COR-L47 (cell line): ENCODE measurements at places on chromosomes 1 and 21.
A peak's percentile ranks its signal among the peaks of the same experiment; 100 is the strongest.

- DNase-seq = no peak
These were observed 24.3 kb upstream of the IFNAR2 start for GRCh38 chr21:33205476-33205875.

DNA sequence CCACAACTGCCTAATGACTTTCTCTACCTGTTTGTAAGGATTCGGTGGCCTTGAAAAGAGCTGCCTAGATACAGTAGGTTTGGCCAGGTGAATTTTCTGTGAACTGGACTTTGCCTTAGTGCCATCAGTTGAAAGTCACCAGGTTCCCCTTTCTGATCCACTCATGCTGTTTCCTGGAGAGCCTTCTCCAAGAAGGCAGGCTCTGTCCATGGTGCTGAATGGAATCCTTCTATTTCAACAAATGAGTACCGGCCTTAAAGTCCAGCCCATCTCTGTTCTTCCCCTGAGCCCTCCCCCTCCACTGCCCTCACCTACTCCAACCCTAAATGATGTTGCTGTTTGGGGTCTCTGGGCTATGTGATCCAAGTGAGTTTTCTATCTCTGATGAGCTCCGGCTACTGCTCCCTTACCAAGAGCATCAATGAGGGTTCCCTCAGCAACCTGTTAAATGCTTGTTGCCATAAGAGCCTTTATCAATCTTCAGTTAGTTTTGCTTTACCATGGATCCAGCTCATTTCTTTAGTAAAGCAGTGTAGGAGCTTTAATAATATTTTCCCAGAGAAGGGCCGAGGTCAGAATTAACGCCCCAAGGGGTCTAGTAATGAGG, 500.4 kb downstream of the PTPRU start:
- DNase-seq = no peak

GRCh38 chr1:38029081-38029681, 16.6 kb downstream of the UTP11 start:
- DNase-seq = peak; percentile 98

DNA sequence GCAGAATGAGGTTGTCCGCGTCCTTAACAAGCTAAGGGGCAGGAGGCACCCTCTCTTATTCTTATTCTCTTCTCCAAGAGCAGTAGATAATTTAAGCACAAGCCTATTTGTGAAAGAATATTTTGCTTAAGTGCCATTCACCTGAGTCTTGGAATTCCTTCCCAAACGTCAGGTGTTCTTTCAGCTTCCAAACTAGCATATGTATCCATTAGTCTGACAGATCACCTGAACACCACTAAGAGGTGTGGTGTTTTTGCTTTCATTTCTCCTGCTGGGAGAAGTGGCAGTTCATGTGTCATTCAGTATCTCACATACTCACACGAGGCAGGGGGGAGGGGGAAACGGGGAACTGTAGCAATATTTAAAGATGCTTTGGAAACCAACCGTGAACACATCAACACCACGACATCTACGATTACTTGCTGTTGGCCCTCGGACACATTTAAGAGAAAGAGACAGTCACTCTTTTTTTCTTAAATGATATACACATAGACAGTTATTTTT, 45.5 kb upstream of the RBM15 start:
- no peak for DNase-seq

DNA sequence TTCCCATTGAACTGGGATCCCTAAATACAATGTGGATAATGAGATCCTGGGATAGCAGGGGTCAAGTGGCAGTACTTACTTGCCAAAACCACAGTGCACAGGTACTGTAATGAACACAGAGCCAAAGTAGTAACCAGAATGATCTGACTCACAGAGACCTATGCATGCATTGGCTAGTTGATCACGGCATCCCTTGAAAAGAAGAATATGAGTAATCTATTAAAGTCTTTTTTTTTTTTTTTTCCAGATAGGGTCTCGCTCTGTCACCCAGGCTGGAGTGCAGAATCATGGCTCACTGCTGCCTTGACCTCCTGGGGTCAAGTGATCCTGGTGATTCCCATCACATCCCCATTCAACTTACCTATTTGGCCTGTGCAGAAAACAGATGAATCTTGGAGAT, 29.4 kb upstream of the EIF4G3 start:
- no peak for DNase-seq

DNA sequence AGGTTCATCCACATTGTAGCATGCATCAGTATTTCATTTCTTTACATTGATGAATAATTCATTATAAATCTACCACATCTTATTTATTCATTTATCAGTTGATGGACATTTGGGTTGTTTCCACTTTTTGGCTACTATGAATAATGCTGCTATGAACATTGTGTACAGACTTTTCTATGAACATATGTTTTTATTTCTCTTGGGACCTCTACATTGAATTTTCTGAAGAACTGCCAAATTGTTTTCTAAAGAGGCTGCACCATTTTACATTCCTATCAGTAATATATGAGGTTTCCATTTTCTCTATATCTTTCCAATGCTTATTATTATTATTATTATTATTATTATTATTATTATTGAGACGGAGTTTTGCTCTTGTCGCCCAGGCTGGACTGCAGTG, 81.3 kb upstream of the SELENON start:
- no peak for DNase-seq

DNA sequence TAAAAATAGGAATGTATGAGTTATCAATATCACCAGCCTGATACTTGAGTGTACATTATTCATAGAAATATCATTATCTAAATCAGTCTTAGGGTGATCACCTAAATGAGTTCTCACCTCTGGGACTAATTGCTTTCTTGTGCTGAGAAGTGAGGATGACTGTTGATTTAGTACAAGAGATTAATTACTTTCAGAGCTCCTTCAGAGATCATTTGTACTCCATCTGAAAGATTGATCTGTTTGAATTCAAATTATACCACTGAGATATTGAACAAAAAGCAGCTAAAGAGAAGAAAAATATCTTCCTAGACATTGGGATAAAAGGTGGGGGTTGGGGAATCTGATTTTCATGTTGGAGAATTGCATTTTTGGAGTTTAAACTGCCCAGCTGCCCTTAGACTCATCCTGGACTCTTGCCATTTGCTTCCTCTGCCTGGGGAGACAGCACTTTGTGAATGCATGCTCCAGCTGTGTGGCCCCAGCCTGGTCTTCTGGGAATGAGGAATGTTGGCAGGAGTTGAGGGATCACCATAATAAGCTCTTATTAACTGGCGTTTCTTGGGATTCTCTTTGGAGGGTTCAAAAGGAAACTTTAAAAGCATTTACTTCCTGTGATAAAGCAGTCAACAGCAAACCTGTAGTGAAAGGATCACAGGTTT, 19.7 kb upstream of the PGBD2 start:
- peak; percentile 21 for DNase-seq

GRCh38 chr1:19762175-19762779, 37.4 kb downstream of the TMCO4 start:
- DNase-seq = no peak

DNA sequence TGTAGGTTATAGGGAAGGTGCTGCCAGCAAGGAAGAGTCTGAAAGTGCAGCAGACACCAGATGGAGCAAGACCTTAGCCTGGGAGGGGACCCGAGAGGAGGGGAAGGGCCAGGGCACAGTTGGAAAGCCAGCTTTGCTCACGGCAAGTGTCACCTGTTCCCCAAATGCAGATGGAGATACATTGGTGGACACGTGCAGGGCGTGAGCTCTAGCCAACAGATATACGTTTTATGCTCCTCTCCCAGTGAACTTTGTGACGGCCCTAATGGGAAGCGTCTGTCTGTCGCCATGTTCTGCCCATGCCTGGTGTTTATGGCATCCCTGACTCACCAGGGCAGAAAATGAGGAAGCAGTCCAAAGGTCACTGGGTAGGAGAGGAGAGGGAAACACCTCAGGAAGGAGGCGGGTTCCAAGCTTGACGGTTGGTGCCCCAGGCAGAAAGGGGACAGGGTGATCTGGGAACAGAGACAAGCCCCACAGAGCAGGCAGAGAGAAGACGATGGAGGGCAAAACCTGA, 7.6 kb downstream of the GPA33 start:
- DNase-seq = no peak

- no peak for DNase-seq
These were observed 330.1 kb downstream of the PLPP3 start for GRCh38 chr1:56249234-56249633.

DNA sequence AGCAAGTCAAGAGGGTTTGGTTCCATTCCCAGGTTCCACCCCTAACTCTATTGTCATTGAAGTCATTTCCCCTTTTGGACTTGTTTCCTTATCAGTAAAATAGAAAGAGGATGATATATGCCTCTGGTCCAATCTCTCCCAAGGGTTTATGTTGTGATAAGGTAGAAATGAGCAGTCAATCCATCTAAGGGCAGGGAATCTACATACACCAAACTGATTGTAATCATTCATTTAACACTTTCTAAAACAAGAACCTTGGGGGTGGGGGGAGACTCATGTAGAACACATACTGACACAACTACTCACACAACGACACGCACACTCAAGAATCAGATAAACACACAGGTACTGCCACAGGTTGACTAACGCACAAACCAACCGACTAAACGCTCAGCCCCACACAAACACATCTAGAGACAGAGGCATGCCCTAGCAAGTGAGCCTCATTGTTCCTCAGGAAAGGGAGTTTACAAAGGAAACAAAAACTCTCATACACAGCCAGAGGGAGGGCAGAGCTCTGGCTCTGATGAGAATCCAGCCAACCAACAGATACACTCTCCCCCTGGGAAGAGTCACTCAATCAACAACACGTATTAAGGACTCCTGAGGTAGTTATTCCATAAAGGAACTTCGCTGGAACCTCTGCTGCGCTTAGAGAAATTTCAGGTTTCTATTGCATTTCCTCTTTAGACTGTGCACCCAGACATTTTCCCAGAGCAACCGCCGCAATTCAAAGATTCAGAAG, 1.0 kb downstream of the F11R start:
- peak; percentile 20 for DNase-seq

DNA sequence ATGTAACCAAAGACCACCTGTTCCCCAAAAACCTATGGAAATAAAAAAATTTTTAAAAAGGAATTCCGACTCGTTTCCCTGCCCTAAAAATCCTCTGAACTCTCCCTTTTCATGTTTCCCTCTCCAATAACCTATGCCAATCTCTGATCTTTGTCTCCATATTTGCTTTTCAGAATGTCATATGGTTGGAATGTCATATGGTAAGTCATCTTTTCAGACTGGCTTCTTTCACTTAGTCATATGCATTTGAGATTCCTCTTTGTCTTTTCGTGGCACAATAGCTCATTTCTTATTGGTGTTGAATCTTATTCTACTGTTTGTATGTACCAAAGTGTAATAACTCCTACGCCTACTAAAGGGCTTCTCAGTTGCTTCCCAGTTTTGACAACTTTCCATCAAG, 117.5 kb downstream of the BACH1 start:
- no peak for DNase-seq

DNA sequence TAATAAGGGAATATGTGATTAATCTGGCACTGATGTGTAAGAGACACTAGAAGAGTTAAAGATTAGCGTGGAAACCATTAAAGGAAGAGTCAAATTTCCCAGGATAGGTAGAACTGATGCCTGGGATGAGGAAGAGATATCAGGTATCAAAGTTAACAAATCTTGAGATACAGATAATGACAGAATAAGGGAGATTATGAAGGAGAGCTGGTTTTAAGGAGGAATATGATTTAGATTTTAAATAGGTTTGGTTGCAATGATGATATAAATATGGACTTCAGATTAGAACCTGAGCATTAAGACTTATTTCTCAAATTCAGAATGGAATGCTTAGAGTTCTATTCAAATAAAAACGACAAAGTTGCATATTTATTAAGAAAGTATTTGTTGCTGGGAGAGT, 26.2 kb downstream of the MAGI3 start:
- DNase-seq = no peak

DNA sequence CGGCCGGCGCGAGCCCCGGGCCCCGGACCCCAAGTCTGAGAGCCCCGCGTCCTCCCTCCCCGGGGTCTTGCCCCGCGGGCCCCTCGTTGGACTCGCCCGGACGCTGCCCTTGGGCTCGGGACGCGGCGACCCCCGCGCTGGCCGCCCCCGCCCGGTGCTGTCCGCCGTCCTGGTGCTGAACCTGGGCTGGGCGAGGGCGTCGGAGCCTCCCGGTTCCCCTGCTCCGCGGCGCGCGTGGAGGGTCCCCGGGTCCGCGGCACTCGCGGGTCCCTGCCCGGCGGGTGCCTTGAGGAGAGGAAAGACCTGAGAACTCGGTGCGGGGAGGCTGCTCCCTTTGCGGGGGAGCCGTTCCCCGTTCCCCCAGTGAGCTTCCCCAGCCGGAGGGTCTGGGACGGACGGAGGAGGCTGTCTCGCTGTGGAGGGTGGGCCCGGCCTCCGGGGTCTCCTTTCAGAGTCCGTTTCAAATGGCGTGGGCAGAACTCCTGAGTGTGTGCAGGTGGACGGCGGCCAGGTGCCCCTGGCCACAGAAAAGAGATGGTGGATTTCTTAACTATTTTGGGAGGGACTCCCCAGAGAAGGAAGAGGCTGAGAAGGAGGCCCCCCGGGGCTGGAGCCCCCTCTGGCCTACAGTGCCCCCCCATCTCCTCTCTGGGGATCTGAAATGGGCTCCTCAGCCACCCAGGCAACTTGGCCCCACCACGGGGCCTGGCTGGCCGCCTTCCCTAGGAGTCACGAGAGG, 595 bp downstream of the GABRD start:
- no peak for DNase-seq

GRCh38 chr21:41142051-41142795, 25.7 kb upstream of the BACE2 start:
- DNase-seq = no peak

DNA sequence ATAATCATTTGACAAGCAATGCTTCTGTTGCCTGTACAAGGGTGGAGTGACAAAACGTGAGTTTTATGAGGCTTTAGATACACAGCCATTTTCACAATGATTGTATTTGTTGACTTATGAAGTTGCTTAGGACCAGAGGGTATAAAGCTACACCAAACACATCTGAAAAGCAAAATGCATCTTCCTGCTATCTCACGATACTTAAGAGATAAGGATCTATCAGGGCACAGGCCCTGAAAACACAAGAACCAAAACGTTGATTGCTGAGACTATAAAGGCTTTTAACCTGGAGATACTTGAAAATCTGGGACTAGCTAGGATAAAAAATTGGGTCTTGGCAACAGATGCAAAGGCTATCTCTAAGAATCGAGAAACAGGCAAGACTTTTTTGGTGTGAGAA, 115.7 kb downstream of the SLC5A9 start:
- DNase-seq = no peak

DNA sequence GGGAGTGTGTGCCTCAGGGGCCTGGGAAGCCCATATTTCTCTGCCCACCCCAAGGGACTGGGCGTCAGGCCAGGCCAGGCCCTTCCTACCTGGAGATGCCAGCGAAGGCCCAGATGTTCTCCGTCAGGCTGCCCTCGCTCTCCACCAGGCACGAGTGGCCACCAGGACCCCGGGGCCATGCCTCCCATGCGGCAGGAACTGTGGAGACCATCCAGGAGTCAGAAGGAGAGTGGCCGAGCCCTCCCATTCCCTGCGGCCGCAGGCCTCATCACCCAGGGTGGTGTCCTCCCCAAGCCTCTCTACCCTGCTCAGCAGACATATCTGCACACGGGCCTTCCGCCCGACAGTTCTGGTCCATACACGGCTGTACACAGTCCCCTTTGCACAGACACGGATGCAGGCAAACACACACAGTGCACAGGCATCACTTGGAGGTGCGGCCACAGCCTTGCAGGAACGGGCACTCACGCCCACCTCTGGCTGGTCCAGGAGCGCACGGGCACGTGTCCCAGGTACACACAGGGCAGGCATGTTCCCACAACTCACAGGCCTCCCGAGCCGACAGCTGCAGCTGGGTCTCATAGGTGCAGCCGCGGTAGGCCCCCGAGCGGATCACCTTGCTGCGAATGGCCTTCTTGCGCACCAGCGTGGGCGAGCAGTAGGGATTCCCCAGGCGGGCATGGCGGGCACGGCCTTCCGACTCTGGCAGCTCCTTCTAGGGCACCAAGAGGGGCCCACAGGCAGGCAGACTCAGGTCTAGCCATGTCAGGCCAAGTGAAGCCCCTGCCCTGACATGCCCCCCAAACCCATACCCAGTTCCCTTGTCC, 5.9 kb upstream of the KIF17 start:
- no peak for DNase-seq
